ENCODE measurements at places on chromosomes 7 and 10.

DNA sequence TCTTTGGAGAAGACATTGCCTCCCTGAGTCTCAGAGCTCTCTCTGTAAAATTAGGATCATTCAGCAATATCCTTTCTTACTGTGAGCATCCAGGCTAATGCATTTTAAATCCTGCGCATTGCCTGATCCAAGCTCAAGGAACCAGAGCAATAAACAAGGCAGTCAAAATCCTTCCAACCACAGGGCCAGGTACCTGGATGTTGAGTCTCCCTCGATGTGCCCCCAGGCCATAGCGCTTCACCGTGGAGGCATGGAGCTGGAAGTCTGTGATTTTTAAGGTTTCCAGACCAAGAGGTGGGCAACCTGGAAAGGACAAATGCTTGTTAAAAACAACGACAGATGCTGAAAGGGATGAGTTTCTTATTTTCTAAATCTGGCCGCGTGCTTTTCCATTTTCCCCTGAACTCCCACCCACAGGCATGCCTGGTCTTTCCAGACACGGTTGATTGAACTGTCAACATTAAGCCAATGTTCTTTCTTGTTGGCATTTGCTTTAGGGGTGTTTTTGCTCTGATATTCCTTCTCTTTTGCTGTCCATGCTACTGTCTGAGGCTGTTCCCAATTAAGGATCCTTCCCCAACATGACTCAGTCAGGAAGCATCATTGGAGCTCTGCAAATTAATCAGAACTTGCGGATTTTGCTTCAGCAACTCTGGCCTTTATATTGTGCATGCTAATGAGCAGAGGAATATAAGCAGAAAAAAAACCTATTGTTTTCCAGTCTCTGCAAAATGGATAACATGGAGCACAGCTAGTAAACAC is 29.0 kb downstream of the CPXM2 start:
- ATAC-seq: no peak

- ATAC-seq: no peak
Measured at GRCh38 chr10:113305871-113306270, 247.0 kb upstream of the HABP2 start.

- no peak for ATAC-seq
Measured at GRCh38 chr7:113628948-113629847, 289.6 kb downstream of the PPP1R3A start.

- ATAC-seq: peak; percentile 48
Measured at GRCh38 chr7:129188892-129189660, 643 bp downstream of the SMO start.

DNA sequence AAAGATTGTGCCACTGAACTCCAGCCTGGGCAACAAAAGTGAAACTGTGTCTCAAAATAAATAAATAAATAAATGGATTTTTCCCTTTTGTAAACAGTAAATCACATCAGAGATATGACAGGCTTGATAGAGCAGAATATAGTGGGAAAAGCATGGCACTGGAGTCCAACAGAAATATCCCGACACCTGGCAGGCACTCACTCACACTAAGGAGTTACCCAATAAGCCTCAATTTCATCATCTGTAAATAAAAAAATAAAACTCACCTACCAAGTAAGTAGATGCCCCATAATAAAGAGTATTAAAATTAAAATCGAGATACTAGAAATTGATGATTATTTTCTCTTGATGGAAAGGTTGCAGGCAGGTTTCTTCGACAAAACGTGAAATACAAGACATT is 1.7 kb downstream of the ATE1 start:
- ATAC-seq: no peak

GRCh38 chr10:5618829-5619228 is 47.6 kb downstream of the ASB13 start:
- ATAC-seq: no peak

GRCh38 chr7:9030976-9031375 is 597.6 kb downstream of the NXPH1 start:
- ATAC-seq: no peak

DNA sequence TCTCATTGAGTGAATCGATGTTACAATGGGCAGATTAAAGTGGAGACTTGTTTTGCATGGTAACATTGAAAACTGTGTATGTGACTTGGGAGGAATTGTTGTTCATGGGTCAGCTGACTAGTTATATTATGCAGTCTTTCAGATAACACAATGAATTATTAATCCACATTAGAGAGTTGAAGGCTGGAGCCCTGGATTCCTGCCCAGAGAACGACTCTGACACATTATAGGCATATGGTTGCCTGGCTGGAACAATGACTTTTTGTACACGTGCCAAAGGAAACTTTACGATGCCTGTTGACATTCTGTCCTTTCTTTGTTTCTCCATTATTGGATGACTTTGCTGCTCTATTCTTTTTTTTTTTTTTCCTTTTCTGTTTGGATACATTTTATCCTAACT is 52.3 kb upstream of the TMEM229A start:
- ATAC-seq: no peak

GRCh38 chr10:96585736-96586418 is 935 bp downstream of the TM9SF3 start:
- ATAC-seq: no peak

DNA sequence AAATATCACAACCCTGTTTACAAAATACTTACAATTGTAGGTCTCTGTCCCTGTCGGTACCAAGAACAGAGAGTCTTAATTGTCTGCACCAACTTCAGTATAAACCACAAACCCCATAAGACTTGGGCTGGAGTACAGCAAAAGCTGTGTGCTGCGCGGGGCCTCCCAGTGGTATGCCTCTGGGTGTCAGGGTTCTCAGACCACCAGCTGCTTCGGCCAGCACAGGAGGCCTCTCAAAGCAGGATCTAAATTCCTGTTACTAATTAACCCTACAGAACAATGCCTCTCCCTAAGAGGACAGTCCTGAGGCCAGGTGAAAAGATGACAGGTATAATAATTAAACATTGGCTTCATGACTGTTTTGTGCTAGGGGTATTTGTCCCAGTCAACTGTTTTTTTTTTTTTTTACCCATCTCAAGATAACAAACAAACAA is 957 bp upstream of the SVIL start:
- peak; percentile 31 for ATAC-seq

DNA sequence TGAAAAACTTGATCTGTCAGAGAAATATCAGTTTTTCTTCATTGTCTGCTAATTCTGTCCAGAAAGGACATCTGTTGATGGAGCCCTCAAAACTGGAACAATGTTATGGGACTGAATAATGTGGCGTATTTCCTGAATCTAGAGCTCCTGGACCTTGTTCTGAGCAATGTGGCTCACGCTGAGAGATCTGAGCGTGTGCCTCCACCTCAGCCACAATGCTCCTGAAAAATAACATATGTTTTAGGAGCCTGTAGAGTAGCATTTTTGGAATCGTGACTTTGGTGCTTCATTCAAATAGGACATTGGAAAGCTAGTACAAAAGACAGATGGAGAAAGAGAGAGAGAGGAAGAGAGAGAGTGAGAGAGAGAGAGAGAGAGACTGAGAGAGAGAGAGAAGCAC is 110.3 kb downstream of the BMPER start:
- no peak for ATAC-seq

GRCh38 chr10:114022766-114023597 is 20.7 kb upstream of the ADRB1 start:
- ATAC-seq: no peak

GRCh38 chr7:114916261-114916892 is 5.5 kb upstream of the MDFIC start:
- peak; percentile 91 for ATAC-seq

GRCh38 chr7:112385516-112385915 is 64.7 kb upstream of the IFRD1 start:
- no peak for ATAC-seq

DNA sequence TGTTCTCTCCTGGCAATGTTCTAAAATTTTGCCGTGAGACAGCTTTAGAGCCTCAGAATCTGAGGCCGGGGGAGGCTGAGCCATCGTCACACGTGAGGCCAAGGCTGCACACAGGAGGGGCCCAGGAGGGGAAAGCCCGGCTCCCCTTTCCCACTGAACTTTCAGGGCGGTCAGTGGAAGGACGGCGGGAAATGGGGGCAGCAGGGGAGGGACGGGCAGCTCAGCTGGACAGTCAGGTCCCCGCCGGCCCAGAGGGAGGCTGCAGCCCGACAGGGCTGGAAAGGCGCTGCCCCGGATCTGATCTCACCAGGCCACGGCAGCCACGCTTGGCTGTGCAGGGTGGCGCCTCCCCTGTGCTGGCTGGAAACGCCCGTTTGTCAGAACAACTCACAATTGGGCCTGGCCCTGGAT is 43.3 kb upstream of the ADGRA1 start:
- no peak for ATAC-seq

- no peak for ATAC-seq
Measured at GRCh38 chr7:2947058-2947780, 96.4 kb downstream of the CARD11 start.
